ENCODE measurements at places on chromosomes 3 and 15.
A peak's percentile ranks its signal among the peaks of the same experiment; 100 is the strongest.

- peak; percentile 54 for DNase-seq
These were observed 127.9 kb downstream of the DMXL2 start for GRCh38 chr15:51494411-51495314.

- no peak for DNase-seq
These were observed 33.8 kb downstream of the PIK3R4 start for GRCh38 chr3:130712718-130713423.

DNA sequence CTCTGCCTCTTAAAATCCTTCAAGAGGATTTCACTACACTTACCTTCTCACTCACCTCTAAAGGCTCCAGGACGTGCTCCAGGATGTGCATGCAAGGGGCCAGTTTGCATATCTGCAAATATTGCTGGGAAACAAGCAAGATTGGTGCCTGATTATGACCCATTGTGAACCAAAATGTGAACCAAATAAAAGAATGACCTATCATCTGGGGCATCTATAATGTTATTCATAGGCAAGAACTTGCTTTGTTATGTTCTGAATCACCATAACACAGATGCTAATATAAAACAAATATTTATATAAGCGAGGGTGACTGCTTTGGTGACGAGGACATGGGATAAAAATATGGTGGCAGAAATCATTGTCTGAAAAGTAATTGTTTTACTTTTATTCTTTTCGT lies 5.5 kb downstream of the IL12A start:
- no peak for DNase-seq

DNA sequence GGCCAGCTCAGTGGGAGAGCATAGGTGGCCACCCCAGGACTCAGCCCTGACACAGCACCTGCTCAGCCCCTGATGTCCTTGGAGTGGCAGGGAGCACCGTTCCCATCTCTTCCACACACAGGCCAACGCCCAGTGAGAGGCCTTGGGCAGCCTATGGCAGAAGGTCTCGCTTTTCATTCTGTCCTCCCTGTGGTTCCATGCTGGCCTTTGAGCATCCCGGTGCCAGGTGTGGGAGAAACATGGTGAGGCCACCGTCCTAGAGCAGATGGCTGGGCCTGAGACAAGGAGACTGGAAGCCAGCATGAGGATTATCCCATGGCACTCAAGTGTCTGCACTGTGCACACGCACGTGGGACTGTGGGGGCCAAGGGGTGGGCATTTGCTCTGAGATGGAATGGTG lies 25.1 kb downstream of the ADCY5 start:
- no peak for DNase-seq

GRCh38 chr3:48402281-48402732 lies 27.6 kb downstream of the PLXNB1 start:
- DNase-seq = peak; percentile 83

DNA sequence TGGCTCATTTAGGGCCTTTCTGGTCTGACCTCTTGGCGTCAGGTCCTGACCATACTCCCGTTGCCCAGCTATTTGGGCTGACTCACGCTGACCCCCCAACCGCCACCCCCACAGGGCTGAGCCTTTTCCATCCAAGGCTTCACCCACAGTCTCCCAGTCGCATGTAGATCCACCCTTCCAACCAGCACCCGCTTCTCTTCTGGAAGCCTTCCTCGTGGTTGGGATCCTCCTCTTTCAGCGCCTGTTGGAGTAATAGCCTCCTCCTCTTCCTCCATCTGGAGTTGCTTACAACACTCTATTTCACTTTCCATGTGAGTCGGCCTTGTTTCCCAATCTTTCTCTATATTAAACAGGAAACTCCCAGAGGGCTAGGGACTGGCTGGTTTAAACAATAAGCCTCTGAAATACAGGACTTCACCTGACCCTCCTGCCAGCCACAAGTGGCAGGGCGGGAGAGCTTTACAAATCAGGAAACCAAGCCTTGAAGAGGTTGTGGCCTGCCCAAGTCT lies 2.1 kb upstream of the ALAS1 start:
- peak; percentile 30 for DNase-seq

- peak; percentile 45 for DNase-seq
These were observed 54.5 kb upstream of the GOLGA6B start for GRCh38 chr15:72599855-72600464.

GRCh38 chr3:23712656-23713559 lies 92.8 kb upstream of the UBE2E1 start:
- peak; percentile 91 for DNase-seq

DNA sequence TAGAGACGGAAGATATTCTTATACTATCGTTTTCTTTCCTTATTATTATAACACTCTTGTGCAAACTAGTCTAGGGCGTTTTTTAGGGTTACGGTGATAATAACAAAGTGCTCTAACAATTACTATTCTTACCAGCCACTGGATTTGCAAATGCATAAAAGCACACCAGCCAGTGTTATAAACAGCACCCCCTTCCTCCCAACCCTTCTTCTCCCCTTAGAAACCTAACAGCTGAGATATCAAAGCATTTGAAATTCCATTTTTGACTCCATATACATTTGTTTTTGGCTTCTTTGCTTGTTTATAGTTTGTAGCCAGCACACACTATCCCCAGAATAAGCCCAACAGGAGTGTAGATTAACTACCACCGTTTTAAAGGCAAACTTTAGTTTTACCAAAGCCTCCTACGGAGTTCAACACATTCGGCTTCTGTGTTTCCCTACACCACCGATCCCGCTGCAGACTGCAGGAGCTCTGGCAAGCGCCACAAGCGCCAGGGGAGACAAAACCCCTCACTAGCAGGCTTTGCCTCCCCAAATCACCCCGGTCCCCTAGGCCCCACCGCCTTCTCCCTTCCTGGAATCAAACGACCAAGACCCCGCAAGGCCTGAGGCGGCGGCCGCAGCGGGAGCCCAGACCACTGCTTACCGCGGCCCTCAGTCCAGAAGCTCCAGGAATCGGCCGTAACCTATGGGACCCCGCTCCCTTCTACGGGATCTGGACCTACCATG lies 461 bp downstream of the COPB2 start:
- no peak for DNase-seq

- DNase-seq = no peak
These were observed 18.5 kb upstream of the ZNF609 start for GRCh38 chr15:64441852-64442251.

GRCh38 chr3:153162513-153163392 lies 727 bp downstream of the RAP2B start:
- no peak for DNase-seq

DNA sequence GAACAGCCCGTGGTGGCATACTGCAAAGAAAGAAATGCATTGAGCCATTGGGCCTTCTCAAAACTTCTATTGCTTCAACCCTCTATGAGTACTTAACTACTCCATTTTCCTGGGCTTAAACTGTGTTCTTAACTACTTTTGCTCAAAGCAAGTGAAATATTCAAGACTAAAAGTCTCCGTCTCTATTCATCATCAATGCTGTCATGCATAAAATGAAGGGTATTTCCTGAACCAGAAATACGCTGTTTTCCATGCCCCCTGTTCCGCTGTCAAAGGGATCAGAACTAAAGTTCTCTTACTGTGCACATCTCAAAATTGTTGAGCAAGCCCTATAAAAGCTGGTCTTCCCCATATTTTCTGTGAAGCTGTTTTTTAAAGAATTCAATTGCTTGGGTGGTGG lies 20.3 kb downstream of the SIAH2 start:
- DNase-seq = no peak

DNA sequence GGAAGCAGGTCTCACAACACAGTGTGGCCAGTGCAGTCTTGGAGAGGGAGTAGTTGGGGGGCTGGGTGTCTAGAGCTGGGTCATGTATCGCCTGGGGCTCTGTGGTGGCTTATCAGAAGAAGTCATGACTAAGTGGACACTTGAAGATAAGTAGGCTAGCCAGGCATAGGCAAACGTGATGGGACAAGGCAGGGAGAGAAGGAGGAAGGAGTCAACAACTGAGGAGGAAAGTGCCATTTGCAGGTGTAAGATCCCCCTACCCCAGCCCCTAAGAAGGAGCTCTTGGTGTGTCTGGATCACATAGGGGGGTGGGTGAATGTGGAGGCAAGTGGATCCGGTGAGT lies 352.3 kb downstream of the LRTM1 start:
- DNase-seq = no peak

DNA sequence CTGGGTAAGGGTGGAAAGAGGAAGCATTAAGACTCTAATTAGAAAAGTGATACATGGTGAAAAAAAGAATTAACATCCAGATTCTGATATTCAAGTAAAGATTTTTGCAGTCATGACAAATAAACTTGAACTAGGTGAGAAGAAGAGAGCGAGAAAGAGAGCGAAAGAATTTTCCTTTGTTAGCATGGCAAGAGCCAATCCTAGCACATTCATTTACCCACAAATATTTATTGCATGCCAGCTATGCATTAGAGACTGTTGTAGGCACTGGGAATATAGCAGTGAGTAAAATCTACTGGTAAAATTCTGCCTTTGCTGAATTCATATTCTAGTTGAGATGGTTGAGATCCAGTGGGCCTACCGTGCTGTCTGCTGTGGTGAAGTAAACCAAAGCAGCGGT lies 177.9 kb upstream of the DPH6 start:
- DNase-seq = peak; percentile 50

DNA sequence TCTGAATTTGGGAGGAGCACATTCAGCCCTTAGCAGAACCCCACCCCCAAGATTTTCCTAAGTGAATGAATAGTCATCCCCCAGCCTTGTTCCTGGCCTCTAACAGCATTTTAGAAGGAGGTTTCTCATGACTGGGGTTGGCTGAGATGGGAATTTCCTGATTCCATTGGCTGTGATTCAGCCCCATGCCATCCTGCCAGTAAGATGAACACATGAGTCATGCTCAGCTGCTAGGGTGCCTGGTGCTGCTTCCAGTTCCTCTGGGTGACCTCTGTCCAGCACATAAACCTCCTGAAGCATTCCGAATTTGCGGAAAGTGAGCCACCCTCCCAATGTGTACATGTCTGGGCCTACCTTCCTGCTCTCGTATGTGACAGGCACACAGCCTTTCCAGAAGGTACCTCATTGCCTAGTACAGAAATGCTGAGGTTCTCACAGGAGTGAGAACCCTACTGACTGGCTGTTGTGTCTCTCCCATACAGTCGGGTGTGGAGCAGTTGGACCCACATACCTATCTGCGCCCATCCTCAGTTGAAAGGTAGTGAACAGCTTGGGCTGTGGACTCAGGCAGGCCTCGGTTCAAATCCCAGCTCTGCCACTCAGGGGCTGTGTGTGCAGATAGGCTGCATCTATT lies 91.7 kb downstream of the APBA2 start:
- DNase-seq = peak; percentile 96

- peak; percentile 21 for DNase-seq
These were observed 68.5 kb downstream of the SLC7A14 start for GRCh38 chr3:170517242-170517945.

DNA sequence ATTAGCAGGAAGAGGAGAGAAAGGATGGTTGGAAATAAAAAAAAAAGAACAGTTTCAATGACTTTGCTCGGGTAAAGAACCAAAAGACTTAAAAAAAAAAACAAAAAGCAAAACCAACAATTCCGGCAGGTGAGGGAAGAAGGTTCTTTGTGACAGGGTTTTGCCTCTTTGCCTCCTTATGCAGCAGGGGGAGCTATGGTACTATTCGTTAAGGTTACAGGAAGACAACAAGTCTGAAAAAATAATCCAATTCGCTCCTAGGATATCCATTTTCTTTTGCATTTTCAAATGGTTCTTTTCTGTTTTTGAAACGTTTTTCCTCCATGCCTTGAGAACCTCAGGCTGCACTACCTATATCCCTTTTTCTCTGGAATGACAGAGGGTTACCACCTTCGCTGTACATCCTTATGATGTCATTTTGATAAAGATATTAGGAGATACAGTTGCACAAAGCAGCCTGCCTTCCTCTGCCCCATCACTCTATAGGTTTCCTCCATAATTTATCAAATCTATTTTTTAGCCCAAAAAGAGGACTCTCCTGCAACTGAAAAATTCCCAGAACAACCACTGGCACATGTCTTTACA lies 55.0 kb downstream of the CFAP20DC start:
- DNase-seq = peak; percentile 64

DNA sequence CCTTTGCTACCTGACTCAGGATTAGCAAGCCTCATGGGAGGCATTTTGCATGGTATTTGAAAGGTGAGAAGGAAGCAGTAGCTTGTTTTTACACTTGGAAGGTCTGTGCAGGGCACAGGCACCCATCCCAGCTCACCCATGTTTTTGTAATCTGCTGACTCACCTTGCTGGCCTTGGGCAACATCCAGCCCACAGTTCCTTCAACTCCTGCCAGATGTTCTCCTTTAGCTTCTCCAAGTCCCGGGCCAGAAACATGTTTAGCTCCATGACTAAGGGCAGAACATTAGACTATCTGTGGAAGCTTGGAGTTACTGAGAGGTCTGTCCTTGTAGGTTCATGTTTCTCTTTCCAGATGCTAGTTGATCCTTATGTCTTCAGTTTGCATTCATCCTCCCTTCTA lies 12.4 kb upstream of the ZNF770 start:
- DNase-seq = peak; percentile 67

DNA sequence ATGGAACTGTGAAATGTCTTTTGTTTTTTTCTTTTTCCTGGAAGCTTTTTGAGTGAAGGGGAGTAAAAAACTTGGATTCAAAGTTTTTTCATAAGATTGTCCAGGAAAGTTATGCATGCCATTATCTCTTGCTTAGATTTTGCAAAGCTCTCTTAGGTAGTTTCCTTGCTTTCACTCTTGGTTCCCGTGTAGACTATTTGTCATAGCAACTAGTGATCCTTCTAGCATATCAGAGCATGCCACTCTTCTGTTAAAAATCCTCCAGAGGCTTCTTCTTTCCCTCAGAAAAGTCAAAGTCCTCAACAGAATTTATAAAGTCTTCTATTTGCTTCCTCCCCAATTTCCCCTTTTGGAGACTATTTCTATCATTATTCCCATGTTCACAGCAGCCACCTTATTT lies 21.1 kb downstream of the GTF2E1 start:
- no peak for DNase-seq

- no peak for DNase-seq
These were observed 72.5 kb upstream of the PRR23C start for GRCh38 chr3:139117136-139117675.

- DNase-seq = peak; percentile 39
These were observed 426 bp downstream of the CBLB start for GRCh38 chr3:105868431-105868741.

DNA sequence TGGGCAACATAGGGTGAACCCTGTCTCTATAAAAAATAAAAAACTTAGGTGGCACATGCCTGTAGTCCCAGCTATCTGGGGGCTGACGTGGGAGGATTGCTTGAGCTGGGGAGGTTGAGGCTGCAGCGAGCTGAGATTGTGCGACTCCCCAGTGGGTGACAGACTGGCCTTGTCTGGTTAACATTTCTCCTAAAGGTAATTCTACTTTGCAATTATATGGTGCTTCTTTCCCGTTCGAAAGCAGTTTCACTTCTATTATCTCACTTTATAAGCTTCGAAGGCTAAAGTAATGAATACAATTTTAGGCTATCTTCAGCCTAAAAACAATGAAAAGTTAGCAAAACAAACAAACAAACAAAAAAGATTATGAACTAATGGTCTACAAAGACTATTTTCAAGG lies 35.3 kb downstream of the COMMD2 start:
- DNase-seq = no peak

DNA sequence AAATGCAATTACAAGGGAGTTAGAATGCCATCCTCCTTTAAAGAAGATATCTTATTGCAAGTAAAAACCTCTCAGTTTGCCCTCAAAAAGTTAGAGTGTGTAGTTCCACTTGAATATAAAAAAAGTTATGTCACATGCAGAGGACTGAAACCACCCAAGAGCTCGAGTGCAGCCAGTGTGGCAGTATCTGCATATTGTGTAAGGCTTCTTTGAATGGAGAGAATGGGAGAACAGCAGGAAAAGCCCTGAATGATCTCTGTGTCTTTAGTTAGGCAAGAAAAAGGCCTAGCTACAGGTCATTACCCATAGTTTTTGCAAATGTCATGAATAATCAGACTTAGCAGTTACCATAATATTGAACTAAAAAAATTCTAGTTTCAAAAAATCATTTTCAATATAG lies 13.9 kb upstream of the TEX9 start:
- DNase-seq = no peak

GRCh38 chr15:40226736-40227135 lies 12.1 kb upstream of the PAK6 start:
- no peak for DNase-seq
